ENCODE measurements at places on chromosomes 5 and 9. TPM values are rescaled to one million over a fixed set of nuclear protein-coding genes. Genes with fewer than 3 reads are reported as not detected.

C8G gene
- total RNA-seq: 1.3 TPM

ARID3C gene
- total RNA-seq: not detected

SPATA31C1 gene
- total RNA-seq: not detected

PAEP gene
- not detected for total RNA-seq

SLC6A3 gene
- not detected for total RNA-seq

PPP2CA gene
- 149 TPM for total RNA-seq

DNA sequence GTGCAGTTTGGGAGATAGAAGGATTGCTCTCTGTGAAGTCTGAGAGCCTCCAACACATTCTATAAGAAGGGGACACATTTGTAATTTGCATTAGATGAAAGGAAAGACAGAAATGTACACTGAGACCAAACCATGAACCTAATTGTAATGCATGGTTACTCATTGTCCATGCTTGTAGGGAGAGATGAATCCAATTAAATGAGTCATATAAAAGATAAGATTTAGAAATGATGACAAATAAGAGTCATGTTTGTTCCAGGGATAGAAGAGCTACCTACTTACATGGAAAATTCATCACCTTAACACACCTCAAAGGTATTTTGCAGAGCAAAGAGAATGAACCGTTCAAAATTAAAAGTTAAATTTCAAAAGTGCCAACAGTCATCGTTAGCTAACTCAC, 85.1 kb downstream of the FBXL7 start:
- no peak for DNase-seq

DNA sequence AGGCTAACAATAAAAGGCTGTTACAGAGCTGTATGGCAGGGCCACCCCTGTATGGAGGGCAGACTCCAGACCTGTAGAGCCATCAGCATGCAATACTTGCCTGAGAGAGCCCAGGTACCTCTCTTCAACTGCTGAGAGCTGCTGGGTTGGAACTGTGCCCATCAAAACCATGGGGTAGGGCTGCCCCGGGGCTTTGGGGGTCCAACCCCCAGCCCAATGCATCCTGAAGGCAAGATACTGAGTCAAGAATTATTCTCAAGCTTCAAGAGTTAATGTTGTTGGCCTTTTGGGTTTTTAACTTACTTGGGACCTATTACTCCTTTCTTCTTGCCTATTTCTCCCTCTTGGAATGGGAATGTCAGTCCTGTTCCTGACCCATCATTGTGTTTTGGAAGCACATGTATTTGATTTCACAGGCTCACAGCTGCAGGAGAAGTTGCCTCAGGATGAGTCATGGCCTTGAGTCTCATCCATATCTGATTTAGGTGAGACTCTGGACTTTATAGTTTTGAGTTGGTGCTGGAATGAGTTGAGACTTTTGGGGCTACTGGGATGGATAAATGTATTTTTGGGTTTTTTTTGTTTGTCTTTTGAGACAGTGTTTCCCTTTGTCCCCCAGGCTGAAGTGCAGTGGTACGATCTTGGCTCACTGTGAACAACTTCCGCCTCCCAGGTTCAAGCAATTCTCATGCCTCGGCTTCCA, 21.0 kb upstream of the CDK7 start:
- no peak for DNase-seq

DNA sequence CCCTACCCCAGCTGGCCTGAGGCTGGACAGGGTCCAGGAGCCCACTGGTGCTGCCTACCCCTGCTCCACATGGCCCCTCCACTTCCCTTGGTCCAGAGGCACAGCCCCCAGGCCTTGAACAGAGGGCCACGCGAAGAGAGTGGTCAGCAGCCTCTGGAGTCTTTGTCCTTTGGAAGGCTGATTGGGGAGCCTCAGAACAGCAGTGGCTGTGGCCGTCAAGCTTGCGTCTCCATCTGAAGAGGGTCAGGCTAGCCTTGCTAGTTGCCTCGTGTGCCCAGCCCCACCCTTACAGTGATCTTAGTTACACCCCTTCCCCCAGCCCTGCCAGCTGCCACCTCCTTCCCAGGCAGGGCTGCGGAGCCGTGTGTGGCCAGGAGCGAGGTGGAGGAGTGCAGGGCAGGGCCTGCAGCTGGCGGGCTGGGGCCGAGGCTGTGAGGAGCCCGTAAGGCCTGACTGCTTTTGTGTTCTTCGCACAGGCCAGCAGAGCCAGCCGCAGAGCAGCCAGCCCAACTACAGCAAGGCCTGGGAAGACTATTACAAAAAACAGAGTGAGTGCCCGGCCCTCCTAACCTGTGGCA, 30.1 kb upstream of the PRDM12 start:
- peak; percentile 17 for DNase-seq

DNA sequence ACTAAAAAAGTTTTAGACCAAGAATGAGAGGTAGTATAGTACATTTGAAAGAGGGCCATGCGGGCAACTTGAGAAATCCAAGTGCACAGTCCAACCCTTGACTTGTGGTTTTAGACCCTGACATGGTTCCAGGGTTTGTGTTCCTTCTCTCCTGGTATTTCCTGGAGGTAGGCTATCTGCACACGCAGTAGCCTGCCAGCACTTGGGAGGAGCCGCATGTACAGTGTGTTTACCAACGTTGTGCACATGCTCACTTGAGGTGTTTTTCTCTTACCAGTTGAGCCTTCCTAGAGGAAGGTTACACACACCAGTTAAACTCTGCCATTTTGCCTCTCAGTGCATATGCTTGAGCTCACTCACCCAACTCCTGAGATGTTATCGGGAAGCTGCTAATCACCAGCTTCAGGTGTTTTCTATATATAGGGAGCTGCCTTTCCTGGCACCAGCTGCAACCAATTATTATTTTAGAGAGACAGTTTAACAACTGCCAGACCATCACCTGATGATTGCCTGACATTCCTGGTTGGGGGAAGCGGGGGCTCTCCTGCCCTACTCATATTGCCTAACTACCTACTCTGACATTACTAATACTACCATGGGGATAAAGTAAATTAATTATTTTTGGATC, 593.4 kb upstream of the TUSC1 start:
- no peak for DNase-seq

- no peak for DNase-seq
Observed at GRCh38 chr5:68534131-68534940, 318.8 kb downstream of the PIK3R1 start.

- no peak for DNase-seq
Observed at GRCh38 chr9:136981588-136982231, 1.1 kb upstream of the LCNL1 start.

GRCh38 chr9:115673599-115673998, 480.0 kb upstream of the PAPPA start:
- DNase-seq: no peak

DNA sequence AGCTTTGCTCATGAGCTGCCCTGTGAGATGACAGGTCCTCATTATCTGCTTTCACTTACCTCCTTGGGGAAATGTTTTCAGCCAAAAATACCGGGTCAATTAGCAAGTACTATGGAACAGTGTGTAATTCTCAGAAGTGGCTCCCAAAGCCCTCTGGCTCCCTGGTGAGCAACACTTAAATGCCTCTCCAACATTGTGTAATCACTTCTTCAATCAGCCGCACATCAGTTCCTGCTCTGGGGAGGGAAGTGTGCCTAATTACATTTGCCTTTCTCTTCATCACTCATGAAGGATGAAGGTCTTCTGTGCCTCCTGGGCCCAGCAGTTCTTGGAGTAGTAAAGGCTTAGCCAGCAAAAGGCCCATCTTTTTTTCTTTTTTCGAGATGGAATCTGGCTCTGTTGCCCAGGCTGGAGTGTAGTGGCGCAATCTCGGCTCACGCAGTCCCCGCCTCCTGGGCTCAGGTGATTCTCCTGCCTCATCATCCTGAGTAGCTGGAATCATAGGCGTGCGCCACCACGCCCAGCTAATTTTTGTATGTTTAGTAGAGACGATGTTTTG, 23.1 kb downstream of the NIM1K start:
- no peak for DNase-seq

DNA sequence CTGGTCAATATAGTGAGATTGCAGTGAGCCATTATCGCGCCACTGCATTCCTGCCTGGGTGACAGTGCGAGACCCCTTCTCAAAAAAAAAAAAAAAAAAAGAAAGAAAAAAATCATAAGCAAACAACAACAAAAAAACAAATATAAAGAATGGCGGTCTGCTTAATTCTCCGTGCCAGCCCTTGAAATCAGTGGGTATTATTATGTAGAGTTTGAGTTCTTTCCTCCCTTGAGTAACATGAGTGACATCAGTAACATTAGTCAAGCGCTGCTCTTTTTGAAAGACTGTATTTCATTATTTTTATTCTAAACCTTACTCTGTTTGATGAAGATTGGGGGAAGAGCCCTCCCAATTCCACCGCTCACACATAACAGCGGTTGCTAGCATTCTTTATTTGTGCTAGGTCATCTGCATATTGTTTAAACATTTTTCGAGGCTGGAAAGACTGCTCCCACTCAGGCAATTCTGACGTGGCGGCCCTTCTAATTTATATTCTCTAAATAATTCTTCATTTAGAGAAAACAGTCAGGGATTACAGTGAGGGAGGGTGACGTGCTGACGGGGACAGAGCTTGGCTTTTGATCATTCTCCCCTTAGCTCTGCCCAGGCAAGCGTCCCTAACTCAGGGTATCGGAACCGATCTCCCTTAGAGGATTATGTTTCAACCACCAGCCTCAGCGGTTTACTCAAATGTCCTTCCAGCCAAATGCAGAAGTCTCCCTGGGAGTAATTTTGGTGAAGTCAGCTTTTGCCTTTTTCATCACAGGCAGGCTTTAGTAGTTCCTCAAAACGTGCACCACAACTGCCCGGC, 860 bp upstream of the MARCHF6 start:
- DNase-seq: no peak

DNA sequence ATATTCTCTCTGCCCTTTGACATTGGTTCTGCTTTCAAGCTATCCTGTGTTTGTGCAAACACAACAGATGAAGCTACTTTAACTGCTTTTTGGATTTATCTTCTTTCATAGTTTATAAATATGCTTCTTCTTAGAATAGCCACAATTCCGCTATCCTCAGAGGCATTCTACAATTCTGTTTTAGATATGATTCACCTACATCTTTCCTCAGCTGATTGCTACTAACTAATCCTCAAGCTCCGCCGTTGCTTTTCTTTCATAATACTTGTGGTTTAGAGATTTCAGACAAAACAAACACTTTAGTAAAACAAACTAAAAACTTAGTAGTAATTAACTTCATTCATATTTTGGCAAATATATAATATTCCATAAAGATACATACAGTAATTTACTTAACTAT, 52.5 kb downstream of the ECPAS start:
- no peak for DNase-seq

DNA sequence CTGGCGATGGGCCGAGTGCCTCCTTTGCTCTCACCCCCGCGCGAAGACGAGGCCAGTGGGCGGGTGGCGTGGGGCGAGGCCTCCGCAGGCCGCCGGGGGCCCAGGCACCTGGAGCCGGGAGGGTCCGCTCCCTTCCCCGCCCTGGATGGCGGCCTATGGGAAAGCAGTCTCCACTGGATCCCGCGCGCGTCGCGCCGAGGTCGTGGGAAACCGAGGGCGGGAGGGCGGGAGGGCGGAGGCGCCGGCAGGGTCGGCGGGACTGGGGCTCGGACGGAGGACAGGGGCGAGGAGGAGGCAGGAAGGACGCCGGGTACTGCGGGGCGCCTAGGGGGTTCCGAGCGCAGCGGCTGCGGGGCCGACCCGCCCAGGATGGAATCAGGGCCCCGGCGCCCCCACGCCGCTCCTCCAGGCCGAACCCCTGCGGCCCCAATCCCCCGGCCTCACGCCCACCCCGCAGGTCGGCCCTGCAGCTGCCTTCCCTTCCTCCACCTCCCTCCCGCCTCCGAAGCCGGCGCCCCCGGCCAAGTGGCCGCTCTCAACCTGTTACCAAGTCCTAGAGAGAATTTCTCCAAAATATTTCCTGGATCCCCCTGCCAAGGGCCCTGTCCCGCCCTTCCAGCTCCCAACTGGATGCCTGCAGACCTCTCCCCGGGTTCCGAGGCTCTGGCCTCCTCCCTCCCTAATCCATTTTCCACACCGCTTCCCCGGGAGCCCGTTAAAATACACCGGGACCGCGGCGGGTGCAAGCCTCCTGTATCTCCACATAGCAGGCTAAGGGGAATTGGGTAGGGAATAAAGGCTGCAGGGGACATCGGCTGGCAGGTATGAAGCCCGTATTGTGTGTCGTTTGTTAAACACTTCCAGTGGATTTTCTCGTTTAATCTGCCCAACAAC, 146.3 kb downstream of the ERCC6L2 start:
- no peak for DNase-seq

DNA sequence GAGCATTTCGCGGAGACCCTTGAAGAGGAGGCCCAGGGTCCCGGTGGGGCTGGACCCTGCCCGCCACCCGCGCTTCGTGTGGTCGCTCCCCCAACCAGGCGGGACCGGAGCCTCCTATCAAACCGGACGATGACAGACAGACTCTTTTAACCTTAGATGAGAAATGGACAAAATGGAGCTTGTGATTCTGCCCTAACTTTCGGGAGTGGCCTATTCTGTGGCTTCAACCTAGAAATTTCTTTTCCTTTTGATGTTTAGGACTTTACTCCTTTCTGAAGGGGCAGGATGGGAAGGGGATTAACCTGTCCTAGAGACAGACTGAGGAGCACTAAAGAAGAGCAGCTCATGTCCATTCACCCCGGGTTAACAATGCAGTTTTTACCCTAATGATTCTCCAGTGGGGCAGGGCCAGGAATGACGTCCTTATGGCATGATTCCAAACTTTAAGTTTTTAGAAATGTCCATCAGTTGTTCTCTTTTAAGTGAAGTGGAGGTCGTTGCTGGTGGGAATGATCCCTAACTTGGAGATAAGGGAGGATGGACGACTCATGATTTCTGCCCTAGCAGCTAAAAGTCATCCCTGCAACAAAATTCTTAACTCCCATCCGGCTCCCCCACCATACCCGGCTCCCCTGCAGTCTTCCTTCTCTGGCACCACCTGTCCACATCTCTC, 1.0 kb downstream of the NIPSNAP3A start:
- no peak for DNase-seq

- DNase-seq: no peak
Observed at GRCh38 chr9:111870774-111871498, 25.7 kb upstream of the UGCG start.

DNA sequence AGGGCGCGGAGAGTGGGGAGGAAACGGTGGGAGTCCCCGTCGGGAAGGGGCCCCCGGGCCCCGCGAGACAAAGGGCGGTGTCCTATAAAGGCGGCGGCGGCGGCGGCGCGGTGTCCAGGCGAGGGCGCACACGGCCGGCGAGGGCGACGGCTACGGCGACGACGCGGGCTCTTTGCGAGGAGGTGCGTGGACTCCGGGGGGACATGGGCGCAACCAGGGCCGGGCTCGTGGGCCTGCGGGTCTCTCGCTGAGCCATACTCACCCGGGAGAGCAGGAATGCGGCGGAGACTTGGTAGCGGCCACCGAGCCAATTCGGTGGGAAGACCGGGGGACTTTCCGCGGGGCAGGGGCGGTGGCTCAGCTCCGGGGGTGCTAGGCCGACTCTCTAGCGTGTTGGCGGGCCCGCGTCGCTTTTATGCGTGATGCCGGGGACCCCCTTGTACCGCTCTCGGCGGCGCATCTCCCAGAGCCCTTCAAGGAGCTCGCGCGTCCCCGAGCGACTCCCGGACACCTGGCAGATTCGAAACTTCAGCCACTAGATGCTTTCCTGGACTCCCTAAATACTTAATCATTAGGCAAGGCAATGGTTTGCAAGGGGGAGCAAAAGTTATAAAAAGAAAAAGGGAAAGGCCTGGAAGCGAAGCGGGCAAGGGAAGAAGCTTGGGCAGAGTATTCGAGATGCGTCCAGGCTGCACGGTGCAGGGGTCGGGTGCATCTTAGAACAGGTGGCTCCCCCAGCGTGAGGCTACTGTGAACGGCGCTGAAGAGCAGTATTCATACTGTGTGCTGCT, 5.9 kb upstream of the TAL2 start:
- no peak for DNase-seq

Measured in Right ventricle myocardium inferior (tissue), 1 donor.